Astrocyte of the cerebellum (primary cell): ENCODE measurements at places on chromosomes 3 and 15.

DNA sequence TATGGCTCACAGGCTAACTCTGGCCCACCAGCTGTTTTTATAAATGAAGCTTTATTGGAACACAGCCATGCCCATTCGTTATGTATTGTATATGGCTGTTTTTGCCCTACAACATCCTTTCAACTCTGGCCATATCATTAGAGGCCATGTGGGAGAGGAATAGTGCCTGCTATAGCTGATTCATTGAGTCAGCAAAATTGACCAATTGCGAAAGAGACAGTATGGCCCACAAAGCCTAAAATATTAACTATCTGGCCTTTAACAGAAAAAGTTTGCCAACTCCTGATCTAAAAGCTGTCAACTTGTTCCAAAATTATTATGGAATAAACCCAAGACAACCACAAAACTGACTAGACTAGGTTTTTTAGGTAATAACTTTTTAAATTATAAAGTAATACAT lies 1.4 kb downstream of the NR1I2 start:
- DNase-seq = no peak

DNA sequence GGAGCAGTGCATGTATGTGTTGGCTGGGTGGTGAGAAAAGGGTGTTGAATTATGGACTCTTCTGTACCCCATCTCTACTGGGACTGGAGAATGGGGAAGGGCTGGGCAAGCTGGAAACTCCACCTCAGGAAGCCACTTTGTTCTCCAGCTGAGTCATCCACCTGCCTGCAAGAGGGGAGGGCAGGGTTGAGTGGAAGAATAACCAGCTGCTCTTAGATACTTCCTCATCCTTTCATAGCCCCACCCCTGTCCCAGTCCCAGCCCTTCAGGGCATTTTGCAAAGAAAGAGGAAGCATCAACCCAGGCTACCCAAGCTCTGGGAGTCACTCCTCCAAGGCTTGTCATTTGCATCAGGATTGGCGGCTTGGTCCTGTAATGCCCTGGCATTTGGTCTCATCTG lies 33.1 kb downstream of the RAB11A start:
- no peak for DNase-seq

GRCh38 chr3:31248563-31248992 lies 284.1 kb upstream of the STT3B start:
- no peak for DNase-seq

GRCh38 chr15:35088329-35088728 lies 3.2 kb upstream of the NANOGP8 start:
- no peak for DNase-seq

- no peak for DNase-seq
Measured at GRCh38 chr3:144380849-144381248, 409.2 kb downstream of the DIPK2A start.

GRCh38 chr15:49637857-49638256 lies 17.0 kb downstream of the DTWD1 start:
- DNase-seq = no peak

- no peak for DNase-seq
Measured at GRCh38 chr3:52210550-52211046, 12.6 kb downstream of the ALAS1 start.

DNA sequence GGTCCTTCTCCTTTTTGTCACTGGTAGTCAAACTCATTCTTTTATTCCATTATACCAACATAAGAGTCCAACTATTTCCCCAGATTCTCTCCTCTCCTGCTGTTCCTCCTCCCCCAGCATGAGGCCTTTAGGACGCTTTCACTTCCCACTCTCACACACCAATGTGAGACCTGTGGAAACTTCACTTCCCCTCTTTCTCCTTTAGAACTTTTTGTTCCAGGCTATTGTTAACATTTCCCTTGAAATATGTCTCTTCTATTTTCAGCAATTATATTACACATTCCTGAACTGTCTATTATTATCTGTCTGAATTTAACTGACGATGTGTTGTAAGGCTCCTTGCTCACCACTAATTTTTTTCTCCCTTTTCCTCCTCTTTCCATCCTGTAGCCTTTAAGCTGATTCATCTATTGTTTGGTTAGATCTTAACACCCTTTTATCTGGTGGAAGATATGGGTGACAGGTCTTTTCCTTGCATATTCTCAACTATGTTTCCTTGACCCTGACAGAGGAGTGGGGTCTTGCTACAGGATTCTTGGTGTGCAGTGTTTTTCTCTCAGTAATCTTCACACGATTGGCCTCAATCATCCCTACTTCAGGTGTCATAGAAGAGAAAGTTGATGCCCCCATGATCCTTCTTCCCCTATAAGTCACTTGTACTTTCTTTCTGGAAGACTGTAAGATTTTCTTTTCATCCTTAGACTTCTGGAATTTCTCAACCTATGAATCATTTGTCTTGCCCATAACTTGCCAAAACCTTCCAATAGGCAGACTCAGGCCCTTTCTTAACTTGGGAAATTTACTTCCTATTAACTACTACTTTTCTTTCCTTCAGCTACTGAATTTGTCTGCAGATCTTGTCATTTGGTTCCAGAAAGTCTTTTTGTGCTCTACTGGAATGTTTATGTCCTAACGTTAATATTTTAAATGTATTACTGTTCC lies 5.9 kb downstream of the CYP19A1 start:
- DNase-seq = no peak

- DNase-seq = no peak
Measured at GRCh38 chr15:27679731-27680471, 419.2 kb downstream of the OCA2 start.
